ENCODE measurements at places on chromosomes 11 and 22. TPM values are rescaled to one million over a fixed set of nuclear protein-coding genes. Genes with fewer than 3 reads are reported as not detected.

The RAG2 gene
- 0.09 TPM for total RNA-seq

The DEPDC7 gene
- 13.3 TPM for total RNA-seq

The RTN4R gene
- 7.3 TPM for total RNA-seq

The WNT11 gene
- total RNA-seq, result 24.8 TPM

The MS4A4E gene
- total RNA-seq, result 0.18 TPM

The OR10G4 gene
- 0.04 TPM for total RNA-seq

DNA sequence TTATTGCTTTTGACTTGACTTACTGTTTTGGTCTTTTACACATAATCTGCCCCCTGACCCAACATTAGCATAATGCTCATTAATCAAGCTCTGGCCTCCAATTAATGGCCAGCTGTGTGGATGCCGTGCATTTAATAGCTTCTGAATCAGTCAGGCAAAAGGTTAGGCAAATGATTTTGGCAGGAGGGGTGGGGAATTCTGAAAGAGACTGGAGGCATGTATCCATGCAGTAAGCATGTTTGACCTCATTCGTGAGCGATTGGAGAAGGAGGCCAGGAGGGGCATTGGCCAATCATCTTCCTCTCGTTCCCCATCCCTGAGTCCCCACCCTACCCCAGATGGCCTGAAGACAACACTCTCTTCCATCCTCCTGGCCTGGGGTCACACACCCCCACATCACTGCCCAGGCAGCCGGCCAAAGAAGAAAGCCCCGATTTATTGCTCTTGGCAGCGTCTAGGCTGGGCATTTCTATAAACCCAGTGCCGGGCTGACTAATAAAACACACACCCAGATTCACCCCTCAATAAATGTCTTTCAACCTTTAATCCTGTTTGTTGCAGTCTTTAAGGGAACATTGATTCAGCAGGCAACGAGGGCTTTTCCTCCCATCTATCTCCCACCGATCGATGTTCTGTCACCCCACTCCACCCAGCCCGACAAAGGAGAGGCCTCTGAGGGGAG, 150.0 kb downstream of the OPCML start:
- peak; percentile 35 for DNase-seq

GRCh38 chr22:22746061-22746962, 101.9 kb downstream of the GGTLC2 start:
- no peak for DNase-seq

DNA sequence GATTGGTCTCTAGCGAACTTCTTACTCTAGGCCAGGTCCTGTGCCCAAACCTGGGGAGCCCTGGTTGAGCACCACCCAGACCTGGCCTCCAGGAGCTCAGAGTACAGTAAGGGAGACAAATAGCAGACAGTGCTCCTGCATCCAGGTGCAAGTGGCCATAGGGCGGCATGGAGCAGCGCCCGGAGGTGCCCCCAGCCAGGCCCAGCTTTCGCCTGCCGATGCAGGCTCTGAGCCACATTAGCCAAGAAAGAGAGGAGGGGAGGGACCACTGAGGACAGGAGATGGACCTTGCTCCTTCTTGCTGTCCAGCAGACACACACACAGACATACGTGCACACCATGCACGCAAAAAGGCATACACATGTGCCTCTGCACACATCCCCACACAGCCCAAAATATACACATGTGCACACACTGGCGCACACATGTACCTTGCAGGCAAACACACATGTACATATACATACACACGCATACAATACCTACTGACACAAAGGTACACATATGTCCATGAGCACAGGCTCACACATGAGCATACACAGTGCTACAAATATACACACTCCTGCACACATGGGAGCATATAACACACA, 68.7 kb upstream of the FGF3 start:
- DNase-seq, result no peak

DNA sequence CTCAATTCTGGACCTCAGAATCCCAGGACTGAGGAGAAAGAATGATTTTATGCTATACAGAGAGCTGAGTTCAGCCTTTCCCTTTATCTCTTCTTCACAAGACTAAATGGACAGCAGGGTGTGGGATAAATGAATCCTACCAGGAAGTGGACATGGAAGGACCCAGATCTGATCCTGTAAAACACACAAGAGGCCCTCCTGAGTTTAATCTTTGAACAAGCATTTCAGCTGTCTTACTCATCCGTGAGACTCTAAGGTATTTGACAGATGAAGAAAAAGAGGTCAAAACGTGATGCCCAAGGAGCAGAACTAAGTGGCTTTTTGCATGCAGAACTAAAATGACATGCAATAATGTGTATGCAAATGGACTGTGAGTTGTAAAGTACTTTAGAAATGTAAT, 511.3 kb downstream of the DLG2 start:
- DNase-seq, result no peak

- DNase-seq, result no peak
Observed at GRCh38 chr11:128902515-128903066, 11.4 kb downstream of the KCNJ5 start.

DNA sequence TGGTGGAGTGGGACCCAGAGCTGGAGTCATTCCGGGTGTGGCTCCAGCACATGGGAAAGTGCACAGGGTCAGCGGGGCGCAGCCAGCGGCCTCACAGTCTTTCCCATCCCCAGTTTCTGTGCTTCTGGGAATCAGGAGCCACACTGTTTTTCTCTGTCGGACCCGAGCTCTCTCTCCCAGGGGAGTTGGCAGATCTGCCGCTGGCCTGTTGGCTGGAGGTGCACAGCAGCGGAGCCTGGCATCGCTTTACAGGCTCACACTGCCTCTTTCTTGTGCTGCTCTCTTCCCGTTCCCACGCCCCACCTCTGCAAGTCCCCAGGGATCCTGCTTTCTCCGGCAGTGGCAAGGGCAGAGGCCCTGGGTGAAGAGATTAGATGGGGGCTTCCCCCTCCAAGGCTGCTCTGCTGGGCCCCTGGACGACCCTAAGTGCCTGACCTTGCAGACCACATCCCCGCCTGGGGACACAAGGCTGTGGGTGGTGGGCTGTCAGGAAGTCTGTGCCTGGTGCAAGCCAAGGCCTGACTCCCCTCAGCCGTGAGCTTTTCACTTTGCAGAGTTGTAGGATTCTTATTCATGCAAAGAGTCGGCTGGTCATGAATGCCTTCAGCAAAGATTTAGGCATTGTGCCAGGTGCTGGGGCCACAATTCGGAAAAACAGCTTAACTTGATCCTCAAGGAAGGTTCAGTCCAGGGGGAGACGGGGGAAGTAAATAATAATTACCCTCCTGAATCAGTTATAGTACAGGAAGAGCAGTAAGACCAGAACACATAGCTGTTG, 116.3 kb downstream of the TIMP3 start:
- peak; percentile 41 for DNase-seq

GRCh38 chr22:47260551-47260950, 498.1 kb downstream of the TBC1D22A start:
- no peak for DNase-seq
